ENCODE measurements at places on chromosomes 12 and 14.
A peak's percentile ranks its signal among the peaks of the same experiment; 100 is the strongest.

DNA sequence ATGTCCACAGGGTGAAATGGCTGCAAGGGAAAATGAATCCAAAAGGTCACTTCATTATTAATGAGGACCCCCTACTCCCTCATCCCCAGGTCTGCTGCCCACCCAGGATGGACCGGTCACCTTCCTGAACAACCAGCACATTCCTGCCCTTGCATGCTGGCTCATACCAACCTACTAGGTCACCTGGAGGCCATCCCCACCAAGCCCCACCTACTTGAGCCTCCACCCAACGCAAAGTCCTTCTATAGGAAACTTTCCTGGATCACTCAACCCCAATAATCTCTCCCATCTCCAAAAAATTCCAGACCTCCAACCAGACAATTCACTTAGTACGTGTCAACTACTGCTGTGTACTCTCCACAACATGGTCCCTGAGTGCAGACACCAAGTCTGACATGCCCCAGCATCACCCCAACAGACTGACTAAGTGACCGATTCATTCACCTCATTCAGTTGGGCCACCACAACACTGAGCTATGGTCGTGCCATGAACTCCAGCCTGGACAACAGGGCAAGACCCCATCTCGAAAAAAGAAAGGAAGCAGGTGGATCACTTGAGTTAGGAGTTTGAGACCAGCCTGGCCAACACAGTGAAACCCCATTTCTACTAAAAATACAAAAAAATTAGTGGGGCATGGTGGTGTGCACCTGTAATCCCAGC lies 18.1 kb downstream of the CLMN start:
- DNase-seq, result no peak
- H3K27me3 ChIP-seq, result no peaks in the 10 kb centered on the region
- H3K36me3 ChIP-seq, result no peaks in the 10 kb centered on the region
- no peaks in the 10 kb centered on the region for H3K4me1 ChIP-seq
- no peak overlapping the region for H3K27ac ChIP-seq
- H3K4me3 ChIP-seq, result no peak overlapping the region

- no peaks in the 10 kb centered on the region for H3K4me1 ChIP-seq
- H3K4me3 ChIP-seq, result no peak overlapping the region
- H3K36me3 ChIP-seq, result no peaks in the 10 kb centered on the region
- H3K27ac ChIP-seq, result no peak overlapping the region
Measured at GRCh38 chr12:52535574-52535973, 15.4 kb upstream of the KRT5 start.

- no peak overlapping the region for H3K27ac ChIP-seq
- H3K36me3 ChIP-seq, result no peaks in the 10 kb centered on the region
- H3K27me3 ChIP-seq, result no peaks in the 10 kb centered on the region
- H3K4me3 ChIP-seq, result no peak overlapping the region
Measured at GRCh38 chr12:68919581-68920239, 13.3 kb downstream of the CPM start.

DNA sequence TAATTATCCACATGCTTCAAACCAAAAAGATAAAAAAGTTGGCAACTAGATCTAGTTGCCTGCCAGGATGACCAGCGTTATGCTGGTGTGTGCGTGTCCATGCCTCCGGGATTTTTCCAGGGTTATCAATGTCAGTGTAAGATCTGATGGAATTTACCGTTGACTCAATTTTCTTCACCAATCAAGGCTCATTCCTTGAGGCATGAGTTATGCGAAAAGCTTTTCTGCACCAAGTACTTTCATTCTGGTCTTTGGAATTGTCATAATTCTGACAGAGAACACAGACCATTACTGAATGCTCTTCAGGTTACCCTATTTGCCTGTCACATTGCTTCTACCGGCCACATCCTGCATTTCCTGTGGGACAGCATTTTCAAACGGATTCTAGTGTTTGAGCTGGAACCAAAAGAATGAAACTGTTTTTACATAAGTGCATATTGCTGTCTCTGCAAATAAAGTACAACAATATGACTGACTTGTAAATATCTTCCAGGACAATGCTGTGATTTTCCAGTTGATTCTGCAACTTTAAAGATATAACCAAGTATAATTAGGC lies 91.8 kb downstream of the DUSP16 start:
- DNase-seq, result no peak
- no peaks in the 10 kb centered on the region for H3K27me3 ChIP-seq
- no peak overlapping the region for H3K27ac ChIP-seq

DNA sequence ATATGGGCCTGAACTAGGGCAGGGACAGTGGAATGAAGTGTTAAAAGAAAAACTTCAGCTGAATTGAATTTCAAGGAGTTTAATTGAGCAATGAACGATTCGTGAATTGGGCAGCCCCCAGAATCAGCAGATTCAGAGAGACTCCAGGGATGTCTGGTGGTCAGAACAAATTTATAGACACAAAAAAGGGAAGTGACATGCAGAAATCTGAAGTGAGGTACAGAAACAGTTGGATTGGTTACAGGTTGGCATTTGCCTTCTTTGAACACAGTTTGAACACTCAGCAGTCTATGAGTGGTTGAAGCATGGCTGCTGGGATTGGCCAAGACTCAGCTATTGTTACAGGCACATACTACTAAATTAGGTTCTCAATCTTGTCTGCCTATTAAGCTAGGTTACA lies 9.7 kb upstream of the TBPL2 start:
- H3K4me3 ChIP-seq, result no peak overlapping the region
- H3K27ac ChIP-seq, result no peak overlapping the region
- H3K4me1 ChIP-seq, result no peaks in the 10 kb centered on the region
- H3K27me3 ChIP-seq, result no peaks in the 10 kb centered on the region
- H3K36me3 ChIP-seq, result no peaks in the 10 kb centered on the region

DNA sequence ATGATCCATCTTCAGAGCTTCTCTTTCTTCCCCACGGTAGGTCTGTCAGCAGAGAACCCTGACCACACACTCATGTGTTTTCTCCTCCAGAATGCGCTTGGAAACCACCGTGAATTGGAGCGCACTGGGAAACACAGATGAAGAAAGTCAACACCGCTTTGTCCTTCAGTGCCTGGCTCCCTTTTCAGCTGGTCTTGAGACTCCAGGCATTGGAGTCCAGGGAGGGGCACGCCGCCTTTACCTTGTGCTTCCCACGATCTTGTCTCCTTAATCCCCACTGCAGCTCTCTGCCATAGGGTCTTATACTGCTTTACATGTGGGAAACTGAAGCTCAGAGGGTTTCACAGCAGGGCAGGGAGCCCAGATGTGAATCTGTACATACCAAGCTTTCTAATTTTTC lies 1.1 kb downstream of the FAM90A1 start:
- no peak for DNase-seq
- 0 out of 3 replicates have a peak, but pooled peaks cover 1% of the 10 kb centered on the region for H3K36me3 ChIP-seq
- H3K4me1 ChIP-seq, result no peaks in the 10 kb centered on the region
- H3K4me3 ChIP-seq, result no peak overlapping the region
- no peak overlapping the region for H3K27ac ChIP-seq

DNA sequence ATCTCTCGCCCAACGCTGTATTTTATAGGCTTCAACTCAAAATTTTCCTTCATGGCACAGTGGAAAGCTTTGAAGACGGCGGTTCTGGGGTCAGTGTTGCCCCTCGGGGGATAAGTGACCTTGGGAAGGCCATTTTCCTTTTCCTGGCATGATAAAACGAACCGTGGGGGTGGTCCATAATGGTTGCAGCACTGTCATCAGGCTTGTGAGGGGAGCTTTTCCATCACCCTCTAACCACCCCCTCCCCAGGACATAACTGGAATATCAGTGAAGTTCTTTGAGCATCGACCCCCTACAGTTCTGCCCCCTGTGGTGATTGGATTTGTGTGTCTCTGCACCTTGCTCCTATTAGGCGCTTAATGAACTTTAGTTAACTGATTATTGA lies 16.0 kb downstream of the FOS start:
- H3K36me3 ChIP-seq, result no peaks in the 10 kb centered on the region
- peak overlapping the region; percentile 89 for H3K4me3 ChIP-seq
- peak; percentile 48 for DNase-seq
- peak overlapping the region; percentile 85 for H3K27ac ChIP-seq

DNA sequence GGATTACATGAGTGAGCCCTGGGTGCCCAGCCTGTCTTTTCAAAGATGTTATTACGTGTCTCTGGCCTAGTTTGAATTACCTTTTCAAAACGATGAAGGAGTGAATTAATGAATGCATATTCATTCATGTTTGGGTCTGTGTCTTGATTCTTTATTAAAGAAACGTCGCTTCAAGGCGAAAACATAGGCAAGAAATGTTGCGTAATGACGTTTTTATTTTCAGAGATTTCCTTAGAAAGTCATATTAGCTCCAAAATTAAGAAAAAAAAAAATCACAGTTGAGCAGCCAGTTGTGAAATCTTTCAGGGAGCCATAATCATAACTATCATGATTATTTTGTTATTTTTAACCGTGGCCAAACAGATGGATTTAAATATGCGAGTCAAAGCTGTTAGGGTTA lies 3.5 kb downstream of the PPFIBP1 start:
- no peak for DNase-seq
- no peak overlapping the region for H3K27ac ChIP-seq
- H3K36me3 ChIP-seq, result no peaks in the 10 kb centered on the region

- H3K4me1 ChIP-seq, result no peaks in the 10 kb centered on the region
- no peak overlapping the region for H3K4me3 ChIP-seq
- DNase-seq, result no peak
- H3K27me3 ChIP-seq, result no peaks in the 10 kb centered on the region
Measured at GRCh38 chr14:22163051-22163450, 426.0 kb downstream of the DAD1 start.

- DNase-seq, result no peak
- H3K27me3 ChIP-seq, result no peaks in the 10 kb centered on the region
- H3K4me3 ChIP-seq, result no peak overlapping the region
- H3K36me3 ChIP-seq, result peaks cover 14% of the 10 kb centered on the region
- no peaks in the 10 kb centered on the region for H3K4me1 ChIP-seq
Measured at GRCh38 chr12:93568091-93568490, 4.4 kb upstream of the SOCS2 start.

DNA sequence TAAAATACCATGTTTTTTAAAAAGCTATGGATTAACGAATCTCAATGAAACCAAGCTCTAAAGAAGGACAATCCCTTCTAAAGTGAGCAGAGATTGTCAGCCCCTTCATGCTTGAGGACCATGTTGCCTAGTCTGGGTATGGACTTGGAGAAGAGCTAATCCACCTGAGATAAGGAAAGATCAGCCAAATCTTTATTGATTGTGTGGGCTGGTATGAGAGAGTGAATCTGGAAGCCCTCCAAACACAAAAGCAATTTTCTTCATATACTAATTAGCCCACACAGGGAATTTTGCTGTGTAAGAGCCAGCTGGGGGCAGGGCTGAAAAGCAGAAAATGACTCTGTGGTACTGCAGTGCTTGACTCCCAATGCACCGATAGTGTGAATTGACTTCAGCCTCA lies 47.4 kb upstream of the DICER1 start:
- DNase-seq, result no peak
- H3K4me1 ChIP-seq, result no peaks in the 10 kb centered on the region
- no peaks in the 10 kb centered on the region for H3K27me3 ChIP-seq
- no peak overlapping the region for H3K4me3 ChIP-seq
- H3K36me3 ChIP-seq, result peaks cover 18% of the 10 kb centered on the region

GRCh38 chr12:51974646-51975045 lies 23.1 kb downstream of the ACVR1B start:
- DNase-seq, result no peak
- peaks cover 22% of the 10 kb centered on the region for H3K36me3 ChIP-seq
- peaks cover 7% of the 10 kb centered on the region for H3K4me1 ChIP-seq
- H3K27me3 ChIP-seq, result no peaks in the 10 kb centered on the region
- no peak overlapping the region for H3K4me3 ChIP-seq
- H3K27ac ChIP-seq, result no peak overlapping the region

DNA sequence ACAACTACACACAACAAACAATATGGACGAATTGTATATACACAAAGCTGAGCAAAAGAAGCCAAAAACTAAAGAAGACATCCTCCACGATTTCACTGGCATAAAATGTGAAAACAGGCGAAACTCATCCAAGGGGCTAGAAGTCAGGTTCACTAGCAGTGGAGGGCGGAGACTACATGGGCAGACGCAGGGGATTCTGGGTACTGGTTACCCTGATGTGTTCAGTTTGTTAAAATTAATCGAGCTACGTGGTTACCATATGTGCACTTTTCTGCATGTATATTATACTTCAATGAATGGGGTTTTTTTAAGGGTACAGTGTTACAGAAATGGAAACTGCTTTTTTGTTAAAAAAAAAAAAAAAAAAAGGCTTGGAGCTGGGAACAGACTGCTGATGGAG lies 12.3 kb downstream of the KDM2B start:
- no peaks in the 10 kb centered on the region for H3K27me3 ChIP-seq
- peak overlapping the region; percentile 15 for H3K4me3 ChIP-seq
- no peak for DNase-seq
- H3K27ac ChIP-seq, result no peak overlapping the region

DNA sequence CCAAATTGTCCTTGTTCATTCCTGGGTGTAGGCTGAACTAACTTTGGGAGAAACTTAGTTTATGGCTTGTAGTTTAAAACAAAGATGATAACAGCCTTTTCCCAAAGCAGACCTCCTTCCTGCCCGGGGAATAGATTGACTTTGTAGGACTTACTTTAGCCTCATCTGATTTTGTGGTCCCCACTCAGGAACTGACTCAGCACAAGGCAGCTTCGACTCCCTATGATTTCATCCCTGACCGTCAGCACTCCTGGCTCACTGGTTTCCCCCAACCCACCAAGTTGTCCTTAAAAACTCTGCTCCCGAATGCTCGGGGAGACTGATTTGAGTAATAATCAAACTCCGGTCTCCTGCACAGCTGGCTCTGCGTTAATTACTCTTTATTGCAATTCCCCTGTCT lies 40.1 kb upstream of the DDHD1 start:
- no peaks in the 10 kb centered on the region for H3K27me3 ChIP-seq
- DNase-seq, result no peak
- H3K4me1 ChIP-seq, result no peaks in the 10 kb centered on the region
- H3K4me3 ChIP-seq, result no peak overlapping the region

All from H9 (cell line).